ENCODE measurements at places on chromosomes 12 and 14.

- no peak for DNase-seq
Observed at GRCh38 chr12:24363177-24363754, 413.8 kb upstream of the SOX5 start.

DNA sequence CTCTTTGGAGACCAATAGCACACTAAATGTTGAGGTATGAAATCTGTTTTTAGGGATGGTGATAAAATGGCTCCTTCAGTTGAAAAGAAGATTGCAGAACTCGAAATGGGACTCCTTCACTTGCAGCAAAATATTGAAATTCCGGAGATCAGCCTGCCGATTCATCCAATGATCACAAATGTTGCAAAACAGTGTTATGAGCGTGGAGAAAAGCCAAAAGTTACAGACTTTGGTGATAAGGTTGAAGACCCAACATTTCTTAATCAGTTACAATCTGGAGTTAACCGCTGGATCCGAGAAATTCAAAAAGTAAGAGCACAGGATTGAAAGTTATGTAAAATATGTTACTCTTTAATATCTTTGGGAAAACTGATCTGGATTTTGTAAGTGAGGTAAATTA lies 15.3 kb downstream of the DYNC1H1 start:
- no peak for DNase-seq

DNA sequence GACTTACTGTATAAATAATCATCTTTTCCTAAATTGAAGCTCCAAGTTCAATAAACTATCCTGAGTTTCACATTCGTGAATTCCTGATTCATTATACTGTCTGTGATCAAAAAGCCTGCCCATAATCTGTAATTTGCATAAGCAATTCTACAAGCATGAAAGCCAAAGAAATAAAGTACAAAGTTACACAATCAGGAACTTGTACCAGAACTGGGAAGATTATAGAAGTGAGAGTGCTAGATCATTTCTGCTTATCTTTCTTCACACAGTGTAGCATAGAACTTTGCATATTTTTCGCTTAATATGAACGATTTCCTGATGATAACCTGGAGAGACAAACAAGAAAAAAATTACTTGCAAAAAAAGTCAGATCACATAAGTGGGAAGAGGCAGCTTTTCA lies 308.2 kb downstream of the C12orf50 start:
- DNase-seq = no peak

DNA sequence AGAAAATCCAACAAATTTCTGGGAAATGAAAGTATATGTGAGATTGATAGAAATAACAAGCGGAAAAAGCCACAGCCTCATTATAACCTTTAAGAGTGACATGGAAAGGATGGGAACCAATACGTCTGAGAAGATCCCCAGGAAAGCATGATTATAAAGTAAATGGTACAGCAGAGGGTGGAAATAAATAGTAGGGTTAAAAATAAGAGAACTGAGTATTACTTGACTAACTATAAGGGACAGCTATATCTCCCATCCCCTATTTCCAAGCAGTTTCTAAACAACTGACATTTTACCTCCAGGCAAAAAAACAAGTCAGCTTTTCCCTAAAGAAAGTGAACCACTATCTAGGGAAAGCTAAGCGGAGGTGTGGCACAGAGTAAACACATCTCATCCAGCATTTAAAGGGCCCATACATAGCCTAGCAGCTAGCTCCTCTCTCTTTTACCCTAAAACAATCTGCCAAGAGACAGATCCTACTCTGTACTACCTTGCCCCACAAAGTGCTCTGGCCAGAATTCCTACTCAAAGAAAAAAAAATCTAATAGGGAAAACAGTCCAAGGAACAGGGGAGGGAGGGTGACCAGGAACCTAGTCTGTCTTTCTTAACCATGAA lies 11.2 kb downstream of the OSBPL8 start:
- DNase-seq = no peak

DNA sequence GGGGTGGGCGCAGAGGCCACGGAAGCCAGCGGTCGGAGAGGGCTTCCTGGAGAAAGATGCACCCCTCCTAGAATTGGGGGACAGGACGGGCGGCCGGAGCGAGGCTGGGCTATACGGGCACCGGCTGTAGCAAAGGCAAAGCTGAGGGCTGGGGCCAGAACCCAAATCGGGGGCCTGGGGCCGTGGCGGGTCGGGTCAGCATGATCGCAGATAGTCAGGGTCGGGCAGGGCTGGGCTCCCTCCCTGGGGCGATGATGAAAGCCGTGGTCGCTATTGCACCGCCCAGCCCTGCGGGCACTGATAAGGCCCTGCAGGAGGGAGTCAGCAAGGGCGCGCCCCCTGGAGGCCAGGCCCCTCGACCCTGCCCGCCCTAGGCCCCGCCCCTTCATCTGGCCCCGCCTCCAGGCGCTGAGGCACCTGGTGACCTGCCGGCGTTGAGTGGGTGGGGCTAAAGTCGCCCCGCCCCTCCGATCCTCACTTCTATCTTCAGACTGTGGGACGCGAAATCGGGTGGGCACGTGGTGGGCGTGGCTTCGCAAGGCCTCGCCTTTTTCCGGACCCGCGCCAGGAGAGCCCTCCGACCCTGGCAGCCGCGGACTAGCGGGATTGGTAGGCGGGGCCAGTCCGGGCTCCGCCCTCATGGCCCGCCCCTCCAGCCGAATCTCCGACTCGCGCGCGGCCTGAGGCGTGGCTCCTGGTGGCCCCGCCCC lies 419 bp upstream of the SH2B3 start:
- peak; percentile 99 for DNase-seq

DNA sequence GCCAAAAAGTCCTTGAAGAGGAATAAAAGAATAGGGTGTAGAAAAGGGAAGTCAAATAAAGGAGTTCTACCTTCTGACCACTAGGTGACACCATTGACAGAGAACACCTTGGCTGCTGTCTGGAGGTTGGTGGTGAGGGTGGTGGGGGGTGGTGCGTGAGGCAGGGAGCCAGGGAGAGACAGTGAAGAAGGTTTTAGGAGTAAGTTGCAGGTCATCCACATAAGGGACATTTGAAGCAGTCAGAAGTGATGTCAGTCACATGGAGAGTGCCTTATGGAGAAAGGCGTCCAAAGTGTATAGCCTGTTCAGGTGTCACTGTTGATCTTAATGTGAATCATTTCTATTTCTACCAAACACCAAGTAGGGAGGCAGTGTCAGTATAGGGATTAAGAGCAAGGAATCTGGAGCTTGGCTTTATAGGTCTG lies 279.3 kb upstream of the DDHD1 start:
- no peak for DNase-seq

DNA sequence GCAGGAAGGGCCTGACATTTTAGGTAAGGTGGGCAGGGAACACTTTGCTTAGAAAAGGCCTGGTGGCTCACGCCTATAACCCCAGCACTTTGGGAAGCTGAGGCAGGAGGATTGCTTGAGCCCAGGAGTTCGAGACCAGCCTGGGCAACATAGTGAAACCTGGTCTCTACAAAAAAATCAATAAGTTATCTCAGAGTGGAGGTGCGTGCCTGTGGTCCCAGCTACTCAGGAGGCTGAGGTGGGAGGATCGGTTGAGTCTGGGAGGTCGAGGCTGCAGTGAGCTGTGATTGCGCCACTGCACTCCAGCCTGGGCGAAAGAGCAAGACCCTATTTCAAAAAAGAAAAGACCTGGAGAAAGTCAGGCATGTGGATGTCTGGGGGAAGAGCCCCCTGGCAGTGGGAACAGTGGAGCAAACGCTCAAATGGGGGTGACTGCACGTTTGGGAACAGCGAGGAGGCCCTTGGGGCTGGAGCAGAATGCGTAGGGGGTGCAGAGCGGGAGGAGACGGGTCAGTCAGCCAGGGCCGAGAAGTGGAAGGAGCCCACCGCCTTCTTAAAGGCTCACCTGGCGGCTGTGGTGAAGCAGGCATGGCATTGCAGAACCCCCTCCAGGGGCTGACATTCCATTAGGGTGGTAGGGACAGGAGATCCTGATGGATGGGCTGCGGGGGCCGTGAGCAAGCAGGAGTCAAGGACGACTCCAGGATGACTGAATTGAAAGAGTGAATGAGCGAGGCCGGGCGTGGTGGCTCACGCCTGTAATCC lies 6.2 kb upstream of the KIF26A start:
- no peak for DNase-seq

GRCh38 chr14:99581374-99581773 lies 22.6 kb downstream of the CCDC85C start:
- DNase-seq = no peak

- DNase-seq = no peak
Observed at GRCh38 chr12:118319627-118320026, 53.1 kb downstream of the TAOK3 start.

GRCh38 chr12:21073129-21073528 lies 57.9 kb upstream of the SLCO1B1 start:
- no peak for DNase-seq

GRCh38 chr12:29662734-29663323 lies 120.9 kb downstream of the TMTC1 start:
- DNase-seq = no peak

DNA sequence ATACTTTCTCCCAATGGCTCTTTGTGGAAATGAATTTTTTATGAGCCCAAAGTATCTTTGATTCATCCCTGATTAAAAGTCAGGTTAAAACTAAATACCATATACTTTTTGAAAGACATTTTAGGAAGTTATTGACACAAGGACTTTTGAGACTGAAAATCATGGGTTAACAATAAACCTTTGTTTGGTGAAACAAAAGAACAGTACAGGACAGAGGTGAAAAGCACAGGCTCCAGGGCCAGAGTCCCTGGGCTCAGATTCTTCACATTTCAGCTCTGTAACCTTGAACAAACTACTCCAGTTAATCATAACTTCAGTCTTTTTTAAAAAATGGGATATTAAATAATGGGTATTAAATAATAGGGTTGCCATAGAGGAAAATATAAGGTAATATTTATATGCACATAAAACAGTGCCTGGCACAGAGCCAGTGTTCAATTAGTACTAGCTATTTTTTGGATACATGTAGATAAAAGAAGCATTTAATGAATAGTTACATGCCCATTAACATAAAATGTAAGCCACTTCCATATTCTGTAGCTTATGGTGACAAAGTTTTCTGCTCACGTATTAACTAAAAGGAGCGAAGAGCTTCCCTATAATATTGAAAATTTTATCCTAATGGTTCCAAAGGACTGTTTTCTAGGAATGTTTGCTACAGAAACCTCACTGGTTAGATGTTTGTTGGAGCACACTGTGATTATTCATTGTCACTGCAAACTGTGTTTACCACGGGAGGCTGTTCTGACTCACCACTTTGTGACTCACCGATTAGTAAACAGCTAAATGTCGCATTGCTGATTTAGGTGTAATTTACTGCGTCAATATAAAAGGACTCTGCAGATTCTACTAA lies 255.4 kb downstream of the DAD1 start:
- DNase-seq = no peak

DNA sequence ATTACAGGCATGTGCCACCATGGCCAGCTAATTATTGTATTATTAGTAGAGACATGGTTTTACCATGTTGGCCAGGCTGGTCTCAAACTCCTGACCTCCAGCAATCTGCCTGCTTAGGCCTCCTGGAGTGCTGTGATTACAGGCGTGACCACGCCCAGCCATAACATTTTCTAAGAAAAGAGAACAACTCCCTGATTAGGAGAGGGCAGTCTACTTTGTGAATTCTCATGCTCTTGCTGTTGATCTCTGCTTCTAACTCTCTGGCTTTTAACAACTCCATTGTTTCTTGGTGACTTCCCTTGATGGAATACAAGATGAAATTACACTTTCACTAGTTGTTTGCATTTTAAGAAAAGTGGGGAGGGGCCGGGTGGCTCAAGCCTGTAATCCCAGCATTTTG lies 33.6 kb downstream of the SSH1 start:
- no peak for DNase-seq

DNA sequence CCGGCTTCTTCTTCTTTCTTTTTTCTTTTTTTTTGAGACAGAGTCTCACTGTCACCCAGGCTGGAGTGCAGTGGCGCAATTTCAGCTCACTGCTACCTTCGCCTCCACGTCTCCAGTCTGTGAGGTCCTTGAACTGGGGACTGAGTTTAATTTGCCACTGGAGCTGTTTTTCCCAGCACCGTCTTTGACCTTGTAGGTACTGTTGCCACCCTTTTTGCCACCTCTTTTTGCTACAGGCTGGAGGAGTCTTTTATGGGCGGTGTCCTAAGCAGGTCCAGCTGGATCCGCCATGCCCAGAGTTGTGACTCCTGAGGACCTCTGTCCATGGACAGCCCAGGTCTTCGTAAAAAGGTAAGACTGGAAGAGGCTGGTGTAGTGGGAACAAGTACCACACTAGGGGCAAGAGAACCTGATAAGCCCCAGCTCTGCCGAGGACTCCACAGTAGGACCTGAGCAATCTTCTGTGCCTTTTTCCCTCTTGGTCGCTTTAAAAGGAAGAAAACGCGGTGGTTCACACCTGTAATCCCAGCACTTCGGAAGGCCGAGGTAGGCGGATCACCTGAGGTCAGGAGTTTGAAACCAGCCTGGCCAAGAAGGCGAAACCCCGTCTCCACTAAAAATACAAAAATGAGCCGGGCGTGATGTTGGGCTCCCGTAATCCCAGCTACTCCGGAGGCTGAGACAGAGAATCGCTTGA lies 946 bp downstream of the RNU4-2 start:
- peak; percentile 25 for DNase-seq

- DNase-seq = no peak
Observed at GRCh38 chr12:44031472-44032185, 195.7 kb downstream of the TMEM117 start.

DNA sequence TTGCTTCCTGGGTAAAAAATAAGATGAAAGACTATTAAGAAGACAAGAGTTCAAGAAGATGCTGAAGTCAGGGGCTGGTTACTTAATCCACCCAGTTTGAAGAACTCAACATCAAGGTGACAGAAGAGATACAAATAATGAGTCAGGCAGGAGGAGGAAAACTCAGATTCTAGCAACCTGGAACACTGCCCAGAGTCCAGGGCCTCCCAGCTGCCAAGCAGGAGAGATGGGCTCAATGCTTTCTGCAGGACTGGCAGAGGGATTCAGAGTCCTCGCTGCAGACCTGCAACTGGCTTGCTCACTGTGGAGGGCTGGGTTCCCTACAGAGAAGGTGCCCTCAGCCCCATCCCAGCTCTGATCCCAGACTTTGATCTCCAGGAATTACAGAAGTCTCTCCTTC lies 28.6 kb upstream of the CEBPE start:
- DNase-seq = no peak

DNA sequence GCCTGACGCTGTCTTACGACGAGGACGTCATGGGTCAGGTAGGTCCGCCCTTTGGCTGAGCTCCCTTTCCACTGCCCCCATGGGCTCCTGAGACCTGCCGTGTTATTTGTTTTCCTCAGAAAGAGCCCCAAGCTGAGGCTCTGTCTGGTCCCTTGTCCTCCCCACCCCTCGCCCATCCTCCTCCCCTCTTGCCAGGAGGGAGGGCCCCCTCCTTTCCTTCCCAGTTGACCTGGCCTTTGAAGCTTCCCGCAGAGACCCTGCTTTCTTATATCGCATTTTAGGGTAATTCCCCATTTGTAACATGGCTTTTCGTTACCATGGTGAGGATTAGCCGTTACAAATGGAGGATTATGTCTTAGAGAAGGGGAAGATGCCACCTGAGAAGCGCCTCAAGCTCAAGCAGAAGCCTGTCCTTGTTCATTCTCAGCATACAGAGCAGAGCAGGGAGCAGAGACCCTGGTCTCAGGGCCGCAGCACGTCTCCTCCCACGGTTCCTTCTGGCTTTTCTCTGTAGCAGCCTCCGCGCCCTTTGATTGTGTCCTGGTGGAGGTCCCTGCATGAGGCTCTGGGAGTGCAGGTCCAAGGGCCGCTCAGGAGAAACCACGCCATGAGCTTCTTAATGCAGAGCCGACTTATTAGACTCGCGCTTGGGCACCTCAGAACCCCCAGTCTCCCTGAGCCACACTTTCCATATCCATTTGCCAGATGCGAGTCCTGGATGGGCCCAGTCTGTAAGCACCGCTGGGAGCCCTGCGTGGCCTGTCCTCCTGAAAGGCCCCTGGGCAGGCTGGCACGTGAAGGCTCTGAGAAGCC lies 47.2 kb downstream of the UBE3B start:
- DNase-seq = no peak
